ENCODE measurements at places on chromosomes 1 and 21.

GRCh38 chr1:24191860-24192259 lies 4.8 kb upstream of the IFNLR1 start:
- DNase-seq: no peak

DNA sequence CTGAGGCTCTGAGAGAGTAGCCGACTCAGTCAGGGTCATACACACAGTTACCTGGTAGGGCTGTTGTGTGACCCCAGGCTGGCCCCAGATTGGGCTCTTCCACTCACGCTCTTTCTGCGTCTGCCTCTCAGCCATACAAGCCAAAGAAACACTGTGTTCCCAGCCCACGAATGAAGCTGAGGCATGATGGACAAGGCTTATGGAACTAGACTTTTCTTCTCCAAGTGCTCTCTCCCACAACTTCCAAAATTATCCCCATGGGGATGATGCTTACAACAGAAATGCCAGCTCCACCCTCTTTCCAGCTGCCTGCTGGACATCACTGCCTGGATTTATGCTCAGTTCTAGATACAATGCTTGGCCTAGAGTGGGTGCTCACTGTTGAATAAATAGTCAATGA lies 102.8 kb upstream of the JUN start:
- no peak for DNase-seq

DNA sequence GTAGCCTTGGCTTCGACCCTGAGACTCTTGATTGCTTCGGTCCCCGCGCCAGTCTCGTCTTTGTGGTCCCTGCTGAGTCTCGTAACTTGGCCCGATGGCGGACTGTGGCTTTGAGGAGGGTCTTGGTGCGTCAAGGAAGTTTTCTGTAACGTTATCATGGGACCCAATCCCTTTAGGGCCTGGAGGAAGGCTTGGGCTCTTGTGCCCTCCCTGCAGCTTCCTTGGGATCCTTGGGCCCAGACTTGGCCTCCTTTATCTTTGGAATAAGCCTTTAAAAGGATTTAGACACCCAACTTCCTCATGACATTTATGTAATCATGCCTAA lies 371 bp downstream of the ZMPSTE24 start:
- DNase-seq: no peak

GRCh38 chr1:914131-914890 lies 9.4 kb upstream of the SAMD11 start:
- DNase-seq: no peak

GRCh38 chr1:226476648-226477319 lies 68.9 kb upstream of the PARP1 start:
- DNase-seq: no peak

DNA sequence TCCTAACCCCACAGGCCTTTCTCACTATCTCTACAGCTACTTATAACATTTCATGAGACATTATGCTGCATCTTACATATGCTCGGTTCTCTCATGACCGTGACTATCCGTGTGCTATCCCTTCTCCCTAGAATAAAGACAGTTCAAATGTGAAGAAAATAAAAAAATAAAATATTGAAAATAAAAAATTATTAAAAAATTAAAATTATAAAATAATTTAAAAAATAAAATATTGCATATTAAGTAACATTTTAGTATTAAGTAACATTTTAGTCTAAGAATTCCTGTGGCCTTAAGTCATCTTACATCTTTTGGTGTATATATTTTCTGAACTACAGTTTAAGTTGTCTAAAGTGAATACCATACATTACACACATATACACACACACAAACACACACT lies 415.5 kb downstream of the DPYD start:
- no peak for DNase-seq

- no peak for DNase-seq
Measured at GRCh38 chr1:40823983-40824382, 38.2 kb downstream of the CITED4 start.

GRCh38 chr1:205583461-205584130 lies 48.2 kb downstream of the ELK4 start:
- no peak for DNase-seq

DNA sequence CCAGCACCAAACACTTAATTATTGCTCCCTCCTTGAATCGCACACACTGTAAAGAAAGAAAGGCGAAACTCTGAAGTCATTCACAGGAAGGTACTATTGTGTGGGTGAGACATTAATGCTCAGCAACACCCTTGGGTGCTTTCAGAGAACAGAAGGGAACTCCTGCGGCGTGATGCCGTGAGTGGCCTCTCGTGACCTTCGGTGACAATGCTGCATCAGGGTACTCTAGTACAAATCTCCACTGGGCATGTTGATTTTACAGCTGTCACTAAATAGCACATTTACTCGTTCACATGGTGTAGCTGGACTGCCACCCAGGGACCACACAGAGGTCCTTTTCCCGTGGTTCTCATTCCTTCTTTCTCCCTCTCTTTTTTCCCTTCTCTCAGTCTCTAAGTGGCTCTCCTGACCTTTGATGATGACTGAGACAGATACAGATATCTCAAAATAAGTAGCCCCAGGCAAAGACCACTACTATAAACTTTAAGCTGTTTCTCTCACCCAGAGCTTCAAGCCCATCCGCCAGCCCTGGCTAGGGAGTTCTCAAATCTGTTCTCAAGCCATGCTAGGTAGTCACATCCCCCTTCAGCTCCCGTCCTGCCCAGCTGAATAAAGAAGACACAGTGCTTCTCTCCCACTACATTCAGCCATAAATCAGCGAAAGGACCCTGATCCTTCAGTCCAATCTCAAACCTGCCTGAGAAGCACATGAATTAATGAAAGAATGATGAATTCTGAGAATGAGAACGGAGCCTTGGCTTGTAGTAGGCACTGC lies 223.4 kb upstream of the FMN2 start:
- DNase-seq: no peak

Measured in stimulated activated CD8-positive, alpha-beta memory T cell treated with anti-CD3 and anti-CD28 coated beads, Interleukin-4, amount 100 ng/mL, for 4 hours (primary cell).